Activated T-helper 1 cell treated with anti-CD3 and anti-CD28 coated beads, Interleukin-12 subunit alpha, Interleukin-12 subunit beta, Interleukin-2, Interleukin-4 antibody, amounts not matched to agents 30 ng/mL and 10 ng/mL and 1 ng/mL, durations not matched to agents 14 hours and 24 hours and 36 hours (primary cell): ENCODE measurements at places on chromosomes 12 and 14. TPM values are rescaled to one million over a fixed set of nuclear protein-coding genes. Genes with fewer than 3 reads are reported as not detected.

The NPFF gene
- 0.44 TPM in 1 of 2 replicates, not detected in the other for total RNA-seq

GRCh38 chr14:105073720-105074600, 8.7 kb upstream of the GPR132 start:
- no peaks in the 10 kb centered on the region for H3K36me3 ChIP-seq
- peaks cover 6% of the 10 kb centered on the region for H3K27me3 ChIP-seq
- H3K4me1 ChIP-seq = peaks cover 28% of the 10 kb centered on the region
- H3K4me3 ChIP-seq = no peak overlapping the region
- no peak for DNase-seq
- H3K27ac ChIP-seq = no peak overlapping the region

DNA sequence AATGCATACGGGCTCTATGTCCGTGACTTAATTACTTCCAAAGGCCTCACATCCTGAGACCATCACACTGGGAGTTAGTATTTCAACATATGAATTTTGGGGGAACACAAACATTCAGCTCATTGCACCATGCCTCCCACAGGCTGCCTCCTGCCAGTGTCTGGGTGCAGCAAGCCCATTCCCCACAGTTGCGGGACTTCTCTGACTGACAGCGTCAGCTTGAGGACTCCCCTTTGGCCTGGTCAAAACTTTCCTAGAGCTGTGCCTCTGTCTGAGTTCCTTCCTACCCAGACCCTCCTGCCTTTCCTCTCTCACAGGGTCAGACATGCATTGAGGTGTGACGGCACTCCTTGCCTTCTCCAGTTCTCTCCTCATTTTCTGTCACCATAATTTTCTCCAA, 27.4 kb downstream of the PPP1R36 start:
- peaks cover 9% of the 10 kb centered on the region for H3K27me3 ChIP-seq
- H3K4me3 ChIP-seq = no peak overlapping the region
- no peaks in the 10 kb centered on the region for H3K4me1 ChIP-seq
- no peaks in the 10 kb centered on the region for H3K36me3 ChIP-seq

GRCh38 chr14:47277703-47278102, 397.7 kb downstream of the MDGA2 start:
- no peak overlapping the region for H3K4me3 ChIP-seq
- H3K36me3 ChIP-seq = no peaks in the 10 kb centered on the region
- no peak overlapping the region for H3K27ac ChIP-seq
- H3K4me1 ChIP-seq = no peaks in the 10 kb centered on the region

GRCh38 chr12:124392271-124392666, 97.4 kb downstream of the RFLNA start:
- H3K36me3 ChIP-seq = peaks cover 8% of the 10 kb centered on the region
- H3K4me1 ChIP-seq = peaks cover 22% of the 10 kb centered on the region
- no peak for DNase-seq
- H3K27ac ChIP-seq = no peak overlapping the region

GRCh38 chr12:121205491-121205890, 4.4 kb upstream of the P2RX4 start:
- peaks cover 23% of the 10 kb centered on the region for H3K4me1 ChIP-seq
- DNase-seq = no peak
- no peaks in the 10 kb centered on the region for H3K36me3 ChIP-seq
- no peak overlapping the region for H3K27ac ChIP-seq
- peaks cover 8% of the 10 kb centered on the region for H3K27me3 ChIP-seq
- no peak overlapping the region for H3K4me3 ChIP-seq

- H3K4me3 ChIP-seq = no peak overlapping the region
- no peaks in the 10 kb centered on the region for H3K27me3 ChIP-seq
- H3K27ac ChIP-seq = no peak overlapping the region
- peaks cover 12% of the 10 kb centered on the region for H3K36me3 ChIP-seq
- no peak for DNase-seq
Measured at GRCh38 chr12:100279159-100279558, 12.2 kb downstream of the SCYL2 start.

- no peaks in the 10 kb centered on the region for H3K36me3 ChIP-seq
- H3K4me1 ChIP-seq = no peaks in the 10 kb centered on the region
- no peak overlapping the region for H3K4me3 ChIP-seq
Measured at GRCh38 chr14:78836777-78837176, 666.6 kb downstream of the NRXN3 start.

DNA sequence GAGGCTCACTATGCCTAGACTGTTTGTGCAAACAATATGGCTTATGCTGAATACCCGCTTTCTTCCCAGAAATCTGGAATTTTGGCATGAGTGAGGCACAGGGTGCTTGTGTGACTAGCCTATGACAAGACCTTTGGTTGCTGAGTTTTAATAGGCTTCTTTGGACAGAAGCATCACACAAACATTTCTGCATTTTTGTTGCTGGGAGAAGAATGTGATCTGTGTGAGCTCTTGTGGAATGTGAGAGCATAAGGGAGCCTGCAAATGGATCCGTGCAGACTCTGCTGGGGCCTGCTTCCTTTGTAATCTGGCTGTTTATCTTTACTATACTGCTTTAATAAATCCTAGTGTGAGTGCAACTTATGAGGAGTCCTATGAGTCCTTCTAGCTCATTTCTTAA, 83.0 kb upstream of the ZDHHC17 start:
- H3K27ac ChIP-seq = no peak overlapping the region
- no peaks in the 10 kb centered on the region for H3K4me1 ChIP-seq
- no peak overlapping the region for H3K4me3 ChIP-seq
- no peak for DNase-seq
- no peaks in the 10 kb centered on the region for H3K36me3 ChIP-seq
- H3K27me3 ChIP-seq = peaks cover 5% of the 10 kb centered on the region

GRCh38 chr12:105026411-105026810, 40.3 kb downstream of the NOPCHAP1 start:
- peaks cover 8% of the 10 kb centered on the region for H3K4me1 ChIP-seq
- no peak overlapping the region for H3K4me3 ChIP-seq
- DNase-seq = no peak
- H3K27ac ChIP-seq = no peak overlapping the region
- no peaks in the 10 kb centered on the region for H3K27me3 ChIP-seq

The AVPR1A gene
- not detected in 2 replicates for total RNA-seq

- peaks cover 4% of the 10 kb centered on the region for H3K36me3 ChIP-seq
- H3K27ac ChIP-seq = no peak overlapping the region
- H3K4me3 ChIP-seq = no peak overlapping the region
- peaks cover 48% of the 10 kb centered on the region for H3K27me3 ChIP-seq
- peaks cover 23% of the 10 kb centered on the region for H3K4me1 ChIP-seq
Measured at GRCh38 chr14:24368562-24369252, 723 bp downstream of the NFATC4 start.

The RNF212B gene
- not detected in 2 replicates for total RNA-seq

GRCh38 chr14:93510056-93510455, 79.3 kb downstream of the UNC79 start:
- DNase-seq = no peak
- no peak overlapping the region for H3K27ac ChIP-seq

- H3K27me3 ChIP-seq = no peaks in the 10 kb centered on the region
- no peak overlapping the region for H3K4me3 ChIP-seq
- DNase-seq = peak; percentile 20
- no peak overlapping the region for H3K27ac ChIP-seq
- no peaks in the 10 kb centered on the region for H3K4me1 ChIP-seq
- H3K36me3 ChIP-seq = no peaks in the 10 kb centered on the region
Measured at GRCh38 chr14:87805315-87805723, 187.7 kb downstream of the GALC start.

The KRT85 gene
- total RNA-seq = not detected in 2 replicates
